WTC11 (cell line): ENCODE measurements at places on chromosomes 2 and 18.

DNA sequence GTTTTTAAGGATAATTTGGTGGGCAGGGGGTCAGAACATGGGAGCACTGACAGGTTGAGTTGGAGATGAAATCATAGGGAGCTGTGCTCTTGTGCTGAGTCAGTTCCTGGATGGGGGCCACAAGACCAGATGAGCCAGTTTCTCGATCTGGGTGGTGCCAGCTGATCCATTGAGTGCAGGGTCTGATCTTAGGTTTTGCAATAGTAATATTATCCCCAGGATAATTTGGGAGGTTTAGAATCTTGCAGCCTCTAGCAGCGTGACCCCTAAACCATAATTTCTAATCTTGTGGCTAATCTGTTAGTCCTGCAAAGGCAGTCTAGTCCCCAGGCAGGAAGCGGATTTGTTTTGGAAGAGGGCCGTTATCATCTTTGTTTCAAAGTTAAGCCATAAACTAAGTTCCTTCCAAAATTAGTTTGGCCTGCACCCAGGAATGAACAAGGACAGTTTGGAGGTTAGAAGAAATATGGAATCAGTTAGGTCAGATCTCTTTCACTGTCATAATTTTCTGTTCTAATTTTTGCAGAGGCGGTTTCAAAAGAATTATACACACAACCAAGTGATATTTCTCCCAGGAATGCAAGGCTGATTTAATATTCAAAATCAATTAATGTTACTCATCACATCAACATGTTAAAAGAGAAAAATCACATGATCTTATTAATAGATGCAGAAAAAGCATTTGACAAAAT lies 23.0 kb downstream of the DBI start:
- no peak for DNase-seq

DNA sequence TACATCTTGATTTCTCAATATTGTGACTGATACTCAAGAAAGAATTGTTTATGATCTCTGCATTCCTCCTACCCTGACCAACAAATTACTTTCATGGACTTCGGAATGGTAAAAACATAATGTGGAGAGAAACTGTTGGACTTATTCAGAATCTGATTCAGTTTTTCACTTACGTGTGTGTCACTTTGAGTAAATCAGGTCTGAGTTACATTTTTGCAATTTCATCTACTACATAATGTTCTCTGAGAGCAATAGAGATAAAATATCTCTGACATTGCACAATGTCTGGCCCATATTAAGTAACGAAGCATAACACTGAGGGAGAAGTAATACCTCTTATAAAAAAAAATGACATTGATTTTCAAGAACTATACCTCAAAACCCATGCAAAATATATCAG lies 1337.9 kb upstream of the CHAC2 start:
- no peak for DNase-seq

- no peak for DNase-seq
Observed at GRCh38 chr18:77127769-77128671, 4.6 kb downstream of the MBP start.

GRCh38 chr2:43241558-43241957 lies 15.2 kb upstream of the ZFP36L2 start:
- DNase-seq, result peak; percentile 46

DNA sequence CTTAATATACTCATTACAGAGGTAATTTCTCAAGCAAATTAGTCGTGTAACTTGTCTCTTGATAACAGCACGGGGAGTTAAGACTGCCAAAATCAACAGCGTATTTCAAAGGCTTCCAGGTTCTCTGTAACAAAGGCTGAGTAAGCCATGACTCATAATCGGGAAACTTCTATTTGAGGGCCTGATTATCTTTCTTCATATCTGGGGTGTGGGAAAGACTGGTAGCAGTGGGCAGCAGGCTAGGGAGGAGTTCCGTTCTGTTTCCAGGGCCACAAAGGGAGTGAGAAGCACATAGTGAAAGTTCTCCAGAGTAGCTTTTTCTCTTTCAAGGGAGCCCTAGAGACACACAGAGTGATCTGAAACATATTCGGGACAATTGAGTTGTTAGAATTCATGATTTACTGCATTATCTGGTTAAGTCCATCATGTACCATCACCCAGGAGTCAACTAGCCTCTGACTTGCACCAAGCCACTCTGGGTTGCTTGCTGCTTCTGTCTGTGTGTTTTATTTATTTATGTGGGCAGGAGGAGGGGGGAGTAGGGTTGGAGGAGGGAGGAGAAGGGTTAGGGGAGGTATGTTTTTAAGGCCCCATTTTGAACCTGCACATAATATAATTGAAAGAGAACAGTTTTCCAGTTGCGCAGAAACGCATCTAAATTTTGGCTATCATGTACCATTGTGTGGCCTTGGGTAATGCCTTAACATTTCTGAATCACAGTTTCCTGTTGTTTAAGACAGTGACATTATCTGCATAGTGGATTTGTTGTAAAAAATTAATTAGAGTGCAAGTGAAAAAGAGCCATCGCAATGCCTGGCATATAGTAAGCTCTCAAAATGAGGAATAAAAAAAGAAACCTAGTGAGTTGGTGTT lies 80.5 kb upstream of the ITPRID2 start:
- no peak for DNase-seq

DNA sequence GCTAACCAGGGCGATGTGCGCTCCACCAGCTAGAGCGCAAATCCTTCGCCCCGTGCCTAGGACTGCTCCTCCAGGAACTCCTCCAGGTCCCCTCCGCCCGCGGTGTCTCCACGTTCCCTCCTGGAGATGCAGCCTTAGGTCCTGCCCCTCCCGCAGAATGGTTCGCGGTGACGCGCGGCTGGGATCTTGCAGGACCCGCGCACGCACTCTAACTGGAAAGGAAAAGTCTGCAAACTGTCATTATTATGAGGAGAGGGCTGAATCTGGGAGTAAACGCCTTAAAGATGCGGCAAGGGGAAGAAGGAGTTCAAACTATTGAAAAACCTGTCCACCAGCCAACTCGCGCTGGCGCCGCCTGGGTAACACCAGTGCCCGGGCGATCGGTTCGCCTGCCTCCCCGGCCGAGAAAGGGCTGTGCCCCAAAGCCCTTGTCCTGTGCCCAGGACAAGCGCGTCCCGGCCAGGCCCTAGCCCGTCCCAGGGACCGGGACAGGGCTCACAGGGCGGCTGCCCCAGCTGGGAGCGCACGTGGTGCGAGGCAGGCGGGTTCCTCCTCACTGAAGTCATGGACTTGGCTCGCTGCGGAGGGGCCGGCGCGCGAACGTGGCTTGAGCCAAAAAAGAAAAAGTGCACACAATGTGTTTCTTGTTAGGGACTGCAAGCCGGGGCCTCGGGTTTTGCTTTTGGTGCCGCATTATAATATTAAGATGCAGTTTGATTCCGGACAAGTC lies 5.5 kb upstream of the ID2 start:
- peak; percentile 48 for DNase-seq

- no peak for DNase-seq
Observed at GRCh38 chr2:139296672-139297209, 516.6 kb upstream of the NXPH2 start.

- no peak for DNase-seq
Observed at GRCh38 chr2:180562378-180562777, 418.0 kb upstream of the UBE2E3 start.

DNA sequence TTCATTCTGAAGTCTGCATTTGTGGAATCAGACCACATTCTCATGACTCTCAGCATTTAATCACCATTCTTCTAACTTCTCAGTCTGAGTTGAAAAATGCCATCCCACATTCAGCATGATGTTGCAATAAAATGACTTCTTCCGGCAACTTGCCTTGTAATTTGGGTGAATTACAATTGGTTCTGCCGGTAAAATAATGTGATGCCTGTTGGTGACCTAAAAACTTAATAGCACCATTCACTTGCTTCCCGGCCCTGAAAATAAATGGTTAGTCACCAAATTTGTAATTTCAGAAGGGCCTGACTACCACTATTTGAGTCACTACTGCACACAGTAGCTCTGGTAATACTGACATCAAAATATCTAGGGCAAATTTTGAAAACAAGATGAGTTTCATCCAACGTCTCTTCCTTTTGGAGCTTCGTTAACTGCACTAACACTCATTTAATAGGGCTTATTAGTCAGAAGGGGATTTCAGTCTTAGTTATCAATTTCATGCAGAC lies 637.1 kb upstream of the CHAC2 start:
- no peak for DNase-seq

GRCh38 chr2:218988164-218988563 lies 3.2 kb upstream of the FEV start:
- DNase-seq, result no peak

DNA sequence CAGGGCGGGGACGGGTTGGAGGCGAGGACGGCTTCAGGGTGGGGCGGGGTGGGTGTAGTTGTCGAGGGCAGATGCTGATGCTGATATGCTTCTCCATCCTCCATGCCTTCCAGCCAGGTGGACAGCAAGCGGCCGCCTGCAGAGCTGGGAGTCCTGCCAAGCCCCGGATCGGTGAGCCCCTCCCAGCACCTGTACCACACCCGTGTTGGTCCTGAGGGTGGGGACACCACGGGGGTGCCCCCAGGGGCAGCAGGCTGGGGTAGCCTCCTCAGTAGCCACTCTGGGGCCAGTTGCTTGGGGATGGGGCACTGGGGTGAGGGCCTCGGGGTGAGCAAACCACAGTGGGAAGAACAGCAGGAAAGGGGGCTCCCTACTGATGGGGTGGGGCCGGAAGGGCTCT lies 2.6 kb downstream of the ANO7 start:
- DNase-seq, result no peak

DNA sequence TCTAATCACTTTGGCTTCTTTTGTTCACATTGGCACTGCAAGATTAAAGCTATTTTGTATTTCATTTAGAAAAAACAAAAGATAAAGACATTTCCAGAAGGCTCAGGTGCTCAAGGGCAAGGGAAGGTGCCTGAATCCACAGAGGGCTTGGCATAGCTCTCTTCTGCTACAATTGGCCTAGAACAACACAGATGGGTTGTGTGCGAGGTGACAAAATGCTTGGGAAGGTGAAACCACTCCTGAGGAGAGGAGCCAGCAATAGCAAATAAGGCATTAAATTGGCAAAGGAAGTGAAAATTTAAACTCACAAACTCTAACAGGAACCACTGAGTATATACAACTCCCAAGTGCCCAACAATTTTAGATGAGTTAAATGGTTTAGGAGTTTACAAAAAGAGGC lies 1290.4 kb upstream of the CHAC2 start:
- DNase-seq, result no peak

- DNase-seq, result no peak
Observed at GRCh38 chr2:227862227-227862740, 9.1 kb upstream of the DAW1 start.

DNA sequence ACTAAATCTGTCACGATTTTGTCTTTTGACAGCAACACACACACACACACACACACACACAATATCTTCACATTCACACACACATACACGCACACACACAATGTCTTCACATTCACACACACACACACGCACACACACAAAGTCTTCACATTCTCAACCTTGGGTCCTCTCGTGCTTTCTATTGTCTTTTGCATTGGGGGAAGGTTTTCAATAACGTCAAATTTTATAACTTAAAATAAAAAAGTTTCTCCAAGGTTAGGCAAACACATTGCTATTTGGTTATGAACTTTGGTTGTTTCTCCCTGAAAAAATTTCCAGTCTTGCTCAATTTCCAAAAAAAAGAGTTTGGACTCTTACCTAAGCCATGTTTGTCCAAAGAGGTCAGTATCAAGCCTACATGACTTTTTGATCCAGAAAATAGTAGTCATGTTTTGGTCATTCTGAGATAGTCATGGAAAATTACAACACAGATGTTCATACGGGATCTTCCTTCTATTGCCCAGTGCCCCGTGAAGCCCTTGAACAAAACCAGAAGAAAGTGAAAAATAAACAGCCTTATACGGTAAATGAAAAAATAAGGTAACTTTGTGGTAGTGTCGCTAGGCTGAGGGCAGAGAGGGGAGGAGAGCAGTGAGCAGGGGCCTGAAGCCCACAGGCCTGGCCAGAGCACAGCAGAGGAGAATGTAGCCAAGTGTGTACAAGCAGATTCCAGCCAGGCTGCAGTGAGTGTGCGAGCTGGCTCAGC lies 542.8 kb upstream of the ID2 start:
- DNase-seq, result no peak

DNA sequence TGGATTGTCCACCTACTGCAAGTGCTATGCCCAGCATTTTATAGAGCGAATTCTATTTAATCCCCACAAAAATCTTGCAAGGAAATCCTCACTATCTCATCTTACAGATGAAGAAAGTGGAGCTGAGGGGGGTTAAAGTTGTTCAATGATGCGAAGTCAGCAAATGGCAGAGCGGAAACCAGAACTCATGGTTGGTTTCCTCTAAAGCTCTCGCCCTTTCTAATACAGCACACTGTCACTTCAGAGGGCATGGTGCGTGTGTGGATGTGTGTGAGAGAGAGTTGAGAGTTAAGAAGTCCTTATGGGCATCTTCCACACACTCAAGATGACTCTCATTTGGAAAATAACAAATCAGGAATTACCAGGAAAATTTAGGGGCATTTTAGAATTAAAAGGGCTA lies 78.4 kb downstream of the TGFA start:
- no peak for DNase-seq

DNA sequence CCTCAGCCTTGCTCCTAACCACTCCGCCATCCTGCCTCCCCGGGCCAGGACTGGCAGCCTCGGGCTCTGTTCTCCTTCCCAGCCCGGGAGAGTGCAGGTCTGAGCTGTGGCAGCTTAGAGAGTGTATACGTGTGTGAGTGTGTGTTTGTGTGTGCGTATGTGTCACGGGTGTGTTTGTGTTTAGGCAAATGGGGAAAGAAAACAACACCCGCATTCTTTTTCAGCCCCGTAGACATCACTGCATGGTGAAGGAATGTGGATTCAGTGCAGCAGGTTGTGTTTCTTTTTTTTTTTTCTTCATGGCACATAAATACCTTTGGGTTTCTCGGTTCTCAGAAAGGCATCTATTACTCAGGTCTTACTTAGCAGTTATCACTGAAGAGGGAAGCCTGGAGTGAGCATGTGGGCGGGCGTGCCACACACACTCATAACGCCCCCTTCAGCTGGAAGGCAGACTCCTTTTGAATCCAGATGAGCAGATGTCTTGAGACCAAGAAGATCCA lies 44.2 kb downstream of the GLI2 start:
- DNase-seq, result no peak

DNA sequence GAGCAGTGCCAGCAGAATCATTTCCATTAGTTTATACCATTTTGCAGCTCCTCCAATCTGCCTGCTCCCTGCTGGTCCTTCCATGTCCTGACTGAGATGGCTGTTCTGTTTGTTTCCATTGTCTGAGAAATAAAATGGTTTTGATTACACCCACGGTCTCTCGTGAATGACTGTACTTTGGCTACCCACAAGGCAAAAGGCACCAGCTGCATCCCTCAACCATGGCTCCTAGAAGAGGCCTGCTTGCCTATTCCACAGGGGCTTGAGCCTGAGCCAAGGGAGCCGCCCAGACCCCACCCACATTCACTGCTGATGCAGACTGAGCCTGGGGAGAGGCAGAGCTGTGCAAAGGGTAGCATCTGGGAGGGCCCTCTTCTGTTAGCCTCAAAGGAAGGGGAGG lies 31.2 kb downstream of the MARCHF4 start:
- DNase-seq, result no peak

- no peak for DNase-seq
Observed at GRCh38 chr2:109609352-109610024, 4.3 kb downstream of the SEPTIN10 start.

GRCh38 chr2:167411367-167411766 lies 523.1 kb downstream of the XIRP2 start:
- DNase-seq, result no peak
